ENCODE measurements at places on chromosomes 2 and 18.

DNA sequence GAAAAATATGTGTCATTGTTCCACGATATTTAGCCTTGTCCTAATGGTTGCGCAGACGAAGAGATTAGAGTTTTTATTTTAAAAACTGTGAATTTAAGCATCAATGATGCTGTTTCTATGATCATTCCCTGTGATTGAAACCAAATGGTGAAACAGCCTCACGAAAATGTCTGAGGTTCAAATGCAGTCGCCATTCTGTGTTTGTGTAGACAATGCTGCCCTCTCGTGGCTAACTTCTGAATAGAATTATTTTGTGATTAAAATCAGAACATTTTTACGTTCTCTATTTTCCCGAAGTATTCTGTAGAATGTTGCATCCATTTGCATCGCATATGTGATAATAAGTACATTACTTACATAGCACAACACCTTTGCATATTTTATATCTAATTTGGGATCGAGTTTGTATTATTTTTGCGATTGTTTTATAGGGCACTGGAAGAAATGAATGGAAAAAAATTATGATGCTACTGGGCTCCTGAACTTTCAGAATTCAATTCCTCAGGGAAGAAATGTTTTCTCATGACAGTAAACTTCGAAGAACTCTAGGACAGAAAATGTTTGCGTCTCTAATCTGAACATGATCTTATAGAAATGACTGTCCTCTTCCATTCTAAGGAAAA, 54.8 kb upstream of the CREB1 start:
- DNase-seq, result no peak

- peak; percentile 71 for DNase-seq
Measured at GRCh38 chr18:76922107-76922506, 99.8 kb downstream of the ZNF236 start.

DNA sequence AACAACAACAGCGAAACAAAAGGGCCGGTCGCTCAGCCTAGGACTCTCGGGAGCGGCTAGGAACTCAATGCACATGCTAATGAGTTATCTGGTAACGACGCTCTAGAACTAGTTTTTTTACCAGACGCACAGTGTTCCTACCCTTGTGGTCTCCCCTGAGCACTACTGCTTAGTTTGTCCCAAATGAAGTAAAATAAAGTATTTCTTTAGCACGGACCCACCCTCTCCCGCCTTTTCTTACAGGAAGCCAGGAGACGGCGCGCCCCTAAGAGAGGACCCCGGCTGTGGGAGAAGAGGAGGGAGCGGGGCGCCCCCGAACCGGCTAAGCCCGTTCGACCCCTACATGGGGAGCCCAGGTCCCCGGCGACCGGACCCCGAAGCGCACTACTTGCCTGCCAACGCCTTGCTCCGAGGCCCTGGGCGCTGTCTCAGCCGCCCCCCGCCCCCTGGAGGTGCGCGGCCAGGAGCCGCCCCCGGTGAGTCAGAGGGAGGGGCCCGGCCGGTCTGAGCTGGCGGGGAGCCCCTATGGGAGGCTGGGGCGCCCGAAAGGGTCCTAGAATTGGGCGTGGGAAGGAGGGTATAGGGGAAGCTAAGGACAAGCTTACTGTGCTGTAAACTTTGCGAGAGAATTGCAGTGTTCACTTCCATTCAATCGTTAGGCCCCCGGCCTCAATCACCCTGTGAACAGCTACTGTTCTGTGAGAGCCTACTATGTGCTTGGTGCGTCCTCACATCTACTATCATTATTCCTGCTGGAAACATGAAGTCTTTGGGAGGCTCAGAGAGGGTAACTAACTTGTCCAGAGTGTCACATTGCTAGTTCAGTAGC, 3.6 kb upstream of the CAPG start:
- peak; percentile 68 for DNase-seq

DNA sequence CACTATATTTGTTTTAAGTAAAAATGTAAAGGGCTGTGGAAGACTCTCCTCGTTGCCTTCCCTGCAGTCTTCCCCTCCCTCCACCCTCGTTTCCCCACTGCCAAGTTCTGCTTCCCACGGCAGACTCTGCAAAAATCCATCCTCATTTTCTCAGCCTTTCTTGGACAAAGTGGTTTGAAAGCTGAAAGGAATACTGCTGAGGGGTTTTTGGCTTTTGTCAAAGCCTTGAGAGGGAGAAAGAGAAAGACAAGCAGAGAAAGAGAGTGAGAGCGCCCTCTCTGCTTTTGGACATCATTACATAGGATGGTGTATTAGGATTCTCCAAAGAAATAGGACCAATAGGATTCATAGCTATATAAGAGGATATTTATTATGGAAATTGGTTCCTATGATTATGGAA, 455.9 kb upstream of the SOX11 start:
- DNase-seq, result no peak

- peak; percentile 60 for DNase-seq
Measured at GRCh38 chr2:176455816-176456291, 186.6 kb downstream of the MTX2 start.

DNA sequence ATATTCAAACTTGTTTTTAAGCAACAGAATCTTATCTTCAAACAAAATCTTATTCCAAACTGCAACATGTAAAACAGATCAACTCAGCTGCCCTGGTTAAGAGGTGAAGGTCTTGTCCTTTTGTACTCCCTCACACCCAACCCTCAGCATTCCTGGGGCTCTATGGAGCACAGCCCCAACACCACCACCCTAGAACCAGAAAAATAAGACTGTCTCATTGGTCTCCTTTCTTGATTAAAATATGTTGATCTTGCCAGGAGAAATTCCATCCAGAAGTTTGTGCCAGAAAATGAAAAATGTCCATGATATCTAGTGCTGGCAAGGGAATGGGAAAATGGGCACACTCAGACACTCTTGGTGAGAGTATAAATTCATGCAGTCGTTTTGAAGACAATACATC, 62.1 kb upstream of the TMEM17 start:
- DNase-seq, result no peak

DNA sequence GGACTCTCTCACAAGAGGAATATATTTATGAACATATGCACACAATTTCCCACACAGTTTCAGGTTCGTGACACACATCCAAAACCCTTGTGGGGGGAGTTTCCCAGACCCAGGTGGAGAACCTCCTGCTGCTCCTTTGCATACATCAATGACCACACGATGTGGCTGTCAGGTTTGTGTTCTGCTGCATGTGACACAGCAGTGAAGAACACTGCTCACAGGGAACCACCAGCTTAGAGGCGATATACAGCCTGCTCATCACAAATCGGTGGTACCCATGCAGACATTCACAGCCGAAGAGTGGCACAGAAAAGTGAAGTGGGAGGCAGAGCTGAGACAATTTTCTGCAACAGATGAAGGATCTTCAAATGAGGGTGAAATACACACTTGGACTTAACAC, 175.6 kb upstream of the ZFP36L2 start:
- DNase-seq, result no peak
